PC-9 (cell line): ENCODE measurements at places on chromosomes 5 and 9. TPM values are rescaled to one million over a fixed set of nuclear protein-coding genes. Genes with fewer than 3 reads are reported as not detected.

RNF208 gene
- 31.3 and 38.0 TPM in 2 replicates for total RNA-seq

DNA sequence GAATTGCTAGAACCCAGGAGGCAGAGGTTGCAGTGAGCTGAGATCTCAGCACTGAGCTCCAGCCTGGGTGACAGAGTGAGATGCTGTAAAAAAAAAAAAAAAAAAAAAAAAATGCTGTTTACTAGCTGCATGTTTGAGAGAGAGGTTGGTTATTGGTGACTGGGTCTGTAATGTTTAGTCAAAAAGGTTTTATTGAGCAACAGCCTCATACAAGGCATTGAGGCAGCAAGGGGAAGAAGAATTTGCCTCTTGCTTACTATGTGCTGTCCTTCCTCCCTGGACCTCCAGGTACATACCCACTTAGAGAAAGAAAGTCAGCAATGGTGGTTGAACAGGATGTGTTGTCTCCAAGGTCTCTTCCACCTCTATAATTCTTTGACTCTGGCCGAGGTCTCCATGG lies 140.7 kb upstream of the SPRY4 start:
- 0 out of 2 replicates have a peak, but pooled peaks cover 4% of the 10 kb centered on the region for H3K36me3 ChIP-seq
- H3K4me3 ChIP-seq, result no peak overlapping the region
- H3K27ac ChIP-seq, result no peak overlapping the region
- no peak for DNase-seq
- no peaks in the 10 kb centered on the region for H3K4me1 ChIP-seq

- peaks cover 84% of the 10 kb centered on the region for H3K27me3 ChIP-seq
- no peak overlapping the region for H3K27ac ChIP-seq
- H3K4me3 ChIP-seq, result no peak overlapping the region
- H3K4me1 ChIP-seq, result peaks cover 8% of the 10 kb centered on the region
- no peaks in the 10 kb centered on the region for H3K36me3 ChIP-seq
These were observed 11.6 kb upstream of the NKD2 start for GRCh38 chr5:997001-997474.

GRCh38 chr5:169861934-169862333 lies 118.4 kb downstream of the INSYN2B start:
- H3K27me3 ChIP-seq, result no peaks in the 10 kb centered on the region
- no peak overlapping the region for H3K4me3 ChIP-seq
- H3K4me1 ChIP-seq, result peaks cover 2% of the 10 kb centered on the region; the same call in 1 of the 2 replicates
- no peaks in the 10 kb centered on the region for H3K36me3 ChIP-seq
- DNase-seq, result no peak
- H3K27ac ChIP-seq, result no peak overlapping the region

- H3K4me3 ChIP-seq, result no peak overlapping the region
- H3K27me3 ChIP-seq, result no peaks in the 10 kb centered on the region
- H3K4me1 ChIP-seq, result peaks cover 37% of the 10 kb centered on the region
- H3K36me3 ChIP-seq, result no peaks in the 10 kb centered on the region
- DNase-seq, result peak; percentile 85
These were observed 18.1 kb downstream of the KYAT1 start for GRCh38 chr9:128863647-128864046.

DNA sequence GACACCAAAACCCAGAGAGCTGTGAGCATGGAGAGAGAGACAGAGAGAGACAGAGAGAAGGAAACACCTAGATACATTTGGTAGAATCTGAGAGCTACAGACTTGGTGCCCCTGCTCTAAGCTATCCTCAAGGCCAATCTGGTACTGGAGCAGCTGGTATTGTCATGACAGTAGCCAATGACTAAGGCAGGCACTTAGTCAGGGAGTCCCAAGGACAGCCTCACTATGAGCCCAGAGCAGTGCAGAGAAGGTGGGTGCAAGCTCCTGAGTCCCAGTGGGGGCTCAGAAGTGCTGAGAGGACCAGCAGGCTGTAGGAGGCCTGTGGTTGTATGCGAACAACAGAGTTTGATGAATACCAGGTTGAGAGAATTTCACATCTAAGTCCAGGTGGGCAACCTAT lies 300.4 kb upstream of the ZNF608 start:
- no peaks in the 10 kb centered on the region for H3K27me3 ChIP-seq
- no peak overlapping the region for H3K27ac ChIP-seq
- no peaks in the 10 kb centered on the region for H3K36me3 ChIP-seq
- H3K4me1 ChIP-seq, result peaks cover 20% of the 10 kb centered on the region
- no peak overlapping the region for H3K4me3 ChIP-seq
- no peak for DNase-seq

- H3K27me3 ChIP-seq, result no peaks in the 10 kb centered on the region
- no peak overlapping the region for H3K4me3 ChIP-seq
- H3K27ac ChIP-seq, result no peak overlapping the region
- DNase-seq, result no peak
These were observed 7.1 kb downstream of the LRRC26 start for GRCh38 chr9:137162505-137163364.

GRCh38 chr5:174719793-174720611 lies 4.4 kb upstream of the MSX2 start:
- H3K27ac ChIP-seq, result no peak overlapping the region
- no peak for DNase-seq
- peaks cover 79% of the 10 kb centered on the region for H3K27me3 ChIP-seq
- H3K4me3 ChIP-seq, result no peak overlapping the region
- no peaks in the 10 kb centered on the region for H3K4me1 ChIP-seq
- no peaks in the 10 kb centered on the region for H3K36me3 ChIP-seq

SPACA9 gene
- 18.4 and 19.2 TPM in 2 replicates for total RNA-seq

ANKRD34B gene
- 0.15 and 0.26 TPM in 2 replicates for total RNA-seq

DNA sequence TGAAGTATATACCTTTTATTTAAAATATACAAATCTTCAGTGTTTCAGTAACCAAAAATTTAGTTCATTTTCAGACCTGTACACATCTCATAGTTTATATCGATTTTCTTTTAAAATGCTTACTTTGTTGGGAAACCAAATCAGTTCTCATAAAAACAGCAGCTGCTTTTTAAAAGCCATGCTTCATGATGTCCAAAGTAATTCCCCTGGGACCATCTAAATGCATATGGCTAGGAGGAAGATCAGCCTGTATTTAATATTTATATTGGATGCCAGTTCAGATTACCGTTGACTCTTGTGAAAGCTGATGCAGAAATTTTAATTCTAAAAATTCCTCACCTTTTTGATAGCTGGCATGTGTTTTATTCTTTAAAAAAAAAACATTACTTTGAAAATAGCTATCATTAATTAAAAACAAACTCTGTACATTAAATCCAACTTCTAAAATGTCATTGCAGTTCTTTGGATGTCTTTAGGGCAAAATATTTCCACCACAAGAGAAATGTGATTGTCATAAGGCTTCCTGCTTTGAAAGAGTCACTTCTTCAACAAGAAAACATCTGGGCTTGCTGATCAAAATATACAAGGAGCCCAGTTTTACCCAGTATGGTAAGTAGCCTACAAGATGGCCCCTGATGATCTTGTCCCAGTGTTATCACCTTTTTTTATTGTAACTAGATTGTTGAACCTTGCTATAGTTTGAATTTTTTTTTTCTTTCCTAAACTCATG lies 1242.9 kb upstream of the CDH6 start:
- H3K4me3 ChIP-seq, result no peak overlapping the region
- no peaks in the 10 kb centered on the region for H3K36me3 ChIP-seq
- no peaks in the 10 kb centered on the region for H3K27me3 ChIP-seq

- no peak overlapping the region for H3K27ac ChIP-seq
- H3K4me3 ChIP-seq, result no peak overlapping the region
- no peaks in the 10 kb centered on the region for H3K27me3 ChIP-seq
- DNase-seq, result no peak
- 0 out of 2 replicates have a peak, but pooled peaks cover 3% of the 10 kb centered on the region for H3K4me1 ChIP-seq
These were observed 32.2 kb upstream of the FSD1L start for GRCh38 chr9:105415662-105415980.

MARCOL gene
- total RNA-seq, result not detected in 2 replicates

DNA sequence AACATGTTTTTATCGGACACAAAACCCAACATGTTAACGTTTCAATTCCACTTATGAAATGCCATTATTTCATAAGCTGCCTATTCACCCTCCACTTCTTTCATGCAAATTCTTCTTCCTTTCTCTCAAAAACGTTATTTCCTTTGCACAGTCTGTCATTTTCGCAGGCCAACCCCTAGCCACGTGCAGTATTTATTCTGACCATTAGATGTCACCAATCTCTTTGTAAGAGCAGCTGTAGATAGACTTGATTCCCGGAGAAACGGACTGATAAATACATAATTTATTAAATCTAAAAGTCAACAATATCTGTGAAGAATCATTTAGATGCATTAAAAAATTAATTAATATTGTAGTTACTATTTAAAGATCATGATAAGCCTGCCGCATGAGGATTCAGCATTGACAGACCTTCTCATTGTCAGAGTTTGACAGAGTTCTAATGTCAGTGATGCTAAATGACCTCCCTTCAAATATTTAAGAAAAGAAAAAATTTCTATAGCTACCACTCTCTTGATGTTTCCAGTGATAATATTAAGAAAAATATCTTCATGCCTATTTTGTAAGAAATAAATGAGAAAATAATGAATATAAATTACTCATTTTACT lies 933.6 kb downstream of the CDH12 start:
- no peaks in the 10 kb centered on the region for H3K4me1 ChIP-seq
- H3K36me3 ChIP-seq, result no peaks in the 10 kb centered on the region
- H3K4me3 ChIP-seq, result no peak overlapping the region
- no peak for DNase-seq
- H3K27ac ChIP-seq, result no peak overlapping the region

GRCh38 chr5:30001826-30002225 lies 1191.7 kb upstream of the CDH6 start:
- no peaks in the 10 kb centered on the region for H3K27me3 ChIP-seq
- no peak overlapping the region for H3K4me3 ChIP-seq
- H3K36me3 ChIP-seq, result no peaks in the 10 kb centered on the region
- DNase-seq, result no peak
- no peaks in the 10 kb centered on the region for H3K4me1 ChIP-seq
